ENCODE measurements at places on chromosomes 6 and 20.

GRCh38 chr6:29702519-29703103 is 20.6 kb upstream of the HLA-F start:
- no peak for DNase-seq

DNA sequence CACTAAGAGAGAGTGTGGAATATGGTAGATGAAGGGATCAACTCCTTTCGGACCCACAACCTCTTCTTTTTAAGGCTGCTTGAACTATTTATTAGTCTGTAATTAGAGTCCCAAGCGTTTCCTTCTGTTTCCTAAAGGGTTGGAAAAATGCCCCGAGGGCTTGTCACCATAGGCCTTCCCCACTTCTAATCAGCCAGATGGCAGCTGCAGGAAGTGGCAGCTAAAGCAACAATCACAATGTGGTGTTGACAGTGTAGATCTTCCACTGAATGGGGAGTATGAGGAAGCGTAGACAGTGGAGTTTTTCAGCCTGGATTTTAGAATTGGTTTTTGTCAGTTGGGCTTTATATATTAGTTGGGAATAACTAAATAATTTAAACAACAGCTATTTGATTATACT is 40.6 kb downstream of the SLC35D3 start:
- DNase-seq = peak; percentile 87

DNA sequence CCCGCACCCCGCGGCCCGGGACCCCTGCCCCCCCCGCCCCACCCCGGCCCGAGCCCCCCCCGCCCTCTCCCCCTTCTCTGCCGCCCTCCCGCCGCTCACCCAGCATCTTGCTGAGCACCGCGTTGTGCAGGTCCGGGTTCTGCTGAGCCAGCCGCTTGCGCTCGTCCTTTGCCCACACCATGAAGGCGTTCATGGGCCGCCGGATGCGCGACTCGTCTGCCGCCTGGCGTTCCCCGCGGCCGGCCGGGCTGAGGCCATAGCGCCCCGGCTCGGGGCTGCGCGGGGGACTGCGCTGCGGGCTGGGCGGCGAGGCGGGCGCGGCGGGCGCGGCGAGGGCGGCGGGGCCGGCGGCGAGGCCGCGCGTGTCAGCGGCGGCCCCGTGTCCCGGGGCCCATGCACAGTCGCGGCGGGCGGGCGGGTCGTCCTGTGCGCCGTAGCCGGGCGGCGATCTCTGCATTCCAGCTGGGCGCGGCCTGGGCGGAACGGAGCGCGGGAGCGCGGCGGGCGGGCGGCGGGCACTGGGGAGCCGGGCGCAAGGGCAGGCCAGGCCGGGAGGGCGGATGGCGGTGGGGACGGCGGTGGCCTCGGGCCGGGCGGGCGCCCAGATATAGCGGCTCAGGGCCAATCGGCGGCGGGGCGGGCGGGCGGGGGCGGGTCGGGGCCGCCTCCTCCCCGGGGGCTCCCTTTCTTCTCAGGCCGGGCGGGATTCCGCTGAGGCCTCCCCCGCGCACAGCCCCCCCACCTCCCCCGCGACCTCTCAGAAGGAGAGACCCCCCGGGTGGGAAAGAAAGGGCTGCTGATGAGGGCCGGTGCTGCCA is at the start of gene SOX18:
TSS of gene SOX18 (minus strand) at position 580 of the 818 bp plus-strand sequence. CDS start at position 457, 123 bp downstream.
- DNase-seq = no peak

- DNase-seq = no peak
These were observed 6.1 kb upstream of the SLC35B3 start for GRCh38 chr6:8441452-8441851.

- DNase-seq = no peak
These were observed 25.4 kb downstream of the ZFP64 start for GRCh38 chr20:52166150-52166549.

DNA sequence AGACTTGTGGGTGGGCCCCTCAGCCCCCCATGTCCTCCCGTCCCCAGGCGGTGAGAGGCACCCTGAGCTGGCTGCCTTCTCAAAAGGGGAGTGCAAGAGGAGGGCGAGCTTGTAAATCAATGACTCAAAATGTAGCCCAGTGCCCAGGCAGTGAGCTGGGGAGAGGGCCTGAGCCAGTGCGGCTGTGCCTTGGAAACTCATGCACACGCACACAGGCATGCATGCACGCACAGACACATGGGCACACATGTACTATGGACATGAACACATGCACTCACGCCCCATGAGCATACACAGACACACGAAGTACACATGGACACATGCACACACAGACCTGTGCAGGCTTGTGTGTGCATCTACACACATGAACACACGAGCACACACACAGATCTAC is 133.5 kb downstream of the TAF4 start:
- no peak for DNase-seq

All from NCI-H1092 (cell line).